ENCODE measurements at places on chromosomes 2 and 18.

- no peak for DNase-seq
Measured at GRCh38 chr2:64029116-64029665, 10.0 kb upstream of the VPS54 start.

DNA sequence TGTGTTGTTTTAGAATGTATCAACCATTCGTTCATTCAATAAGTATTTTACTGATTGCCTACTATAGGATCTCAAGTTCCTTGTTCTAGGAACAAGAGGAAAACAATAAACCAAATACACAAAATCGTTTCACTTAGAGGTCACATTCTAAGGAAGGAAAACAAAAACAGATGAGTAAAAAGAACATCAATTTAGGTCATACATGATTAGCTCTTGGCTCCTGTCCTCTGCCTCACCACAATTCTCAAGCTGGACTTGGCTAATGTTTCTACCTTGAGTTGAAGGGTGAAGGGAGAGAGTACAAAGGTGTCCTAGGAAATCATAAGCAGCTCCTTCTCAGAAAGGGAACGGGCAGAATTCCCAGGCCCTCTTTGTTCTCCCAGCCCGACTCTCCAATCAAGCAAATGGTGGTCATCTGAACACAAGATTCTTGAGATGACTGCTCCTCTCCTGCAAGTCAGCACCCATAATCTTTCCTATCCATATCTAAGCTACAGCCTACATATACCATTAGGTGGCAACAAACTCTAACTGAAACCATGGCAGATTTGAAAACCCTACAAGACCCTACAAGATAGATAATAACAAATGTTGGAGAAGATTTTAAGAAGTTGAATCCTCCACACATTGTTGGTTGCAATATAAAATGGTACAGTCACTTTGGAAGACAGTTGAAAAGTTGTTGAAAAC lies 76.0 kb downstream of the CBLN2 start:
- DNase-seq: no peak

GRCh38 chr2:126698376-126698775 lies 42.4 kb downstream of the GYPC start:
- no peak for DNase-seq

DNA sequence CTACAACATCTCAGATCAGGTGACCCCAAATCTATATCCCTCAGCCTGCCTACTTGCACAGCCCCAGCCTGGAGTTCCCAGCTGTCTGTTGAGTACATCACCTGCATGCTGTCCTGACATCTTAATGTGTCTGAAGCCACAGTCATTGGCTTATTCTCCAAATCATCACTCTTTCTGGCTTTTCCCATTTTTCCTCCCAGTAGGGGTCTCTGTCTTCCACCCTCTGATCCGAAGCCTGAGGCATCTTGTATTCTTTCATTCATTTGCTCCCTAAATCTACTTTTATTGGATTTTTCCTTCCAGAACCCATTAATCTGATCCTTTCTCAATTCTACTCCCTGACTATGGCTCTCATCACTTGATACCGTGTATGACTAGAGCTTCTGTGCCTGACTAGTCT lies 332.9 kb upstream of the DCC start:
- DNase-seq: no peak

- no peak for DNase-seq
Measured at GRCh38 chr2:69311024-69311416, 76.0 kb downstream of the GFPT1 start.

Data from progenitor cell of endocrine pancreas (in vitro differentiated cells).